ENCODE measurements at places on chromosomes 7 and 10.

DNA sequence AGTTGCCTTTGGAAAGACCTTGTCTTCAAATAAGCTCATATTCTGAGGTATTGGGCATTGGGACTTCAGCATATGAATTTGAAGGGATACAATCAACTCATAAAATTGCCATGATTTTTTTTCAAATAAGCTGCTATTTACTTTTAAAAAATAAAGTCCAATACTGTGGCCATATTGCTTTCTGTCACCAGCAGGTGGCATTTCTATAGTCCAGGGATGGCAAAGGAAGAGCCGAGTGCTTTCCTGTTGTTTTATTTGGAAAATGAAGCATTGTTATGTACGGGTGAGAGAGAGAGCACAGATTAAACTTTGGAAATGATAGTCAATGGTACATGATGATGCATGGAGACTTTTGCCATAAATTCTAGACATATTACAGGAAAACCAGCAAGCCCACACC lies 104.1 kb upstream of the DPP6 start:
- DNase-seq: no peak

DNA sequence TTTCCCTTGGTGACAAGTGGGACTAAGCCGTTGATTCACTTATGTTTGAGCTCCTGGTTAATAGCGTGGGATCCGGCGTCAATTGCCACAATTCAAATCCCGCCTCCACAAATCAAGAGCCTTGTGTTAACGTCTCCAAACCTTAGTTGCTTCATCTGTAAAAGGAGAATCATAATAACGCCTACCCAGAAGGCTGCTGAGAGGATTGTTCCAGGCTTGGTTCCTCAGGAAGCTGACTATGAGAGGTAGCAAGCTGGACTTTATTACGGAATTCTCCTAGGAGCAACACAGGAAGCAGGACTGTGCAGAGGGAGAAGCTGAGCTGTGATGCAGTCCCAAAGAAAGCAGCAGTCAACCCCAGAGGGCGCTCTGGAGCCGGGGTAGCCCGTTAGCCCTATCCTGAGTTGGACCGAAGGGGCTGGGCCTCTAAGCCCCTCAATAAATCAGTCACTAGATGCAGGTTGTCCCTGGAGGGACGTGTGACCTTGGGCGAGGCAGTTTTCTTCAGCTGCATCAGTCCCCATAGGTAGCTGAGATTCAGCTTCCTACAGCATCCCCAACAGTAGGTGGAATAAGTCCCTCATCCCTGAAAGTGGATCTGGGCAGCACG lies 6.9 kb upstream of the BAG3 start:
- DNase-seq: peak; percentile 92

DNA sequence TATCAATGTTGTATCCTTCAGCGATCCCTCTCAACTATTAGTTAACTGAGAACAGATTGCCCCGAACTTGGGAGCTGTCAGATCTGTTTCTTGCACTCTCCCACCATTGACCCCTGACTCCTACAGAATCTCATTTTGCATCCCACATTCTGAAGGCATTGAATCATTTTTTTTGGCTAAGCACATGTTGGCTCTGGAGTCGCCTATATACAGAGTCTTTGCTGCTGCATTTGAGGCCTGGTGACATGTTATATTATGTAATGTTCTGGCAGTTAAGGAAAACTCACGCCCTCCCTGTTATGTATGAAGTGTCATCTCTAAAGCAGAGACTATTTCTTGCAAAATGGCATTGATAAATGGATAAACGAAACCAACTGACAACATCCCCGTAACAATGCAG lies 159.2 kb upstream of the ITGB1 start:
- no peak for DNase-seq

GRCh38 chr7:103346396-103346795 lies 1.0 kb upstream of the PSMC2 start:
- no peak for DNase-seq

GRCh38 chr10:110207805-110208613 lies 604 bp downstream of the MXI1 start:
- peak; percentile 86 for DNase-seq

DNA sequence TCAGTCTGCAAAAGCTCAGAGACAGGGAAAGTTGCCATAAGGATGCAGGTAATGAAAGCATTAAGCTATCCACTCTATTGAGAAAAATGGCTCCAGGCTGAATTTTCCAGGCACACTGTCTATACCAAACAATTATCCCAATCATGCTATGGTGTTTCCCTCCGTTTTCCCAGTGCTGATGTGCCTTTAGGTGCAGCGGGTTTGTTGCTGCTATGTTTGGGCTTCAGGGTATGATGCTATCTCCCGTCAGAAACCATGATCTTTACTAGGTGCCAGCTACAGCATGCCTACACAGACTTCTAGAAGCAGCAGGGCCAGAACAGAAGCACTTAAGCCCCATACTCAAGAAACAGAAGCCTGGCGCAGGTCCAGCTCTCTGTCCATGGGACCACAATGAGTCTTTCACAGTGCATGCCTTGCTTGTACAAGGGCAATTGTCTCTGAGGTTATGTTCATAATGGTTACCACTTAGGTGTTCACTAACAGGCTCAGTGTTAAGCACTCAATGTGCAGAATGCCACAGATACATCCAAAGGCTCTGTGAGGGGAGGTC lies 19.4 kb downstream of the STEAP1B start:
- no peak for DNase-seq

- DNase-seq: no peak
These were observed 5.7 kb downstream of the PON1 start for GRCh38 chr7:95318501-95319100.

GRCh38 chr10:62377966-62378365 lies 3.8 kb downstream of the ZNF365 start:
- no peak for DNase-seq

GRCh38 chr10:112565434-112566053 lies 118.5 kb downstream of the VTI1A start:
- peak; percentile 80 for DNase-seq

GRCh38 chr7:77262316-77262715 lies 62.7 kb upstream of the FGL2 start:
- no peak for DNase-seq

GRCh38 chr10:3526727-3527501 lies 258.1 kb downstream of the KLF6 start:
- no peak for DNase-seq

- DNase-seq: no peak
These were observed 54.2 kb upstream of the TARP start for GRCh38 chr7:38327637-38328036.

DNA sequence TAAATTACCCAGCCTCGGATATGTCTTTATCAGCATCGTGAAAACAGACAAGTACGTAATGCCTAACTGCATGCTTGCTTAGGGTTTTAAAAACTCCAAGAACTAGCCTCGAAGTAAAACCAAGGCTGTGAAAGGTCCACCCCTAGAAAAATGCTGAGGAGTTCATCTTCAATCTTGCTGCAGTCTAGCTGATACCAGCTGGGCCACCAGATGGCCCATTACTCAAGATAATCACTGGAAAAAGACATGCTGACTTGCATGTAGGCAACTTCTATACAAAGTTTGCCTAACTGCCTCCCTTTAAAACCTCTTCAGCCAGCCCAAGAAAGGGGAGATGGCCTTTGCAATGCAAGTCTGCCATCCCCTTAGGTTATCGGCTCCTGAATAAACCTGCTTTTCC lies 614.1 kb downstream of the GALNT17 start:
- DNase-seq: no peak

- DNase-seq: no peak
These were observed 9.3 kb upstream of the AKR1D1 start for GRCh38 chr7:138066954-138067394.

DNA sequence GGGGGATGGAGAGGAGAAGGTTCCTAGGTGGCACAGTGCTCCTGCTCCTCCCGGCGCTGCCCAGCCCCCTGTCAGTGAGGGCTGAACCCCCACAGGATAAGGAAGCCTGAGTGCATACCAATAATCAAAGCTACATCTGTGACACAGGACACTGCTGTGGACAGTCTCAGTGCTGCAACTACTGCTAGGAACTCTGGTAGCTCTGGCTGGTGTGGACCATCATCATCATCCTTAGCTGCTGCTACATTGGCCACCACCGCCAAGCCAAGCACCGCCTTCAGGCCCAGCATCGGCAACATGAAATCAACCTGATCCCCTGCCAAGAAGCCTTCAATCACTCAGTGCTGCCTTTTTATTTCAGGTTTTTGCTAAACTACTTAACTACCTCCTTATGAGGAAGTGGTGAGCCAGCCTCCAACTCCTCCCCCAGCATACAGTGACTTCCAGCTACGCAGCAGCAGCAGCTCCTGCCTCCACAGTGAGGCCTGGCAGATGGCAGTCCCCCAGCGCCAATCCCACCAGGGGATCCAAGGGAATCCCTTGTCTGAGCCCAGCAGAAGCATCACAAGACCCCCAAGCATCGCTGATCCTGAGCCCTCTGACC lies 32.1 kb upstream of the SLC26A4 start:
- DNase-seq: no peak

GRCh38 chr7:142414135-142414534 lies 156.3 kb upstream of the PRSS58 start:
- DNase-seq: no peak

DNA sequence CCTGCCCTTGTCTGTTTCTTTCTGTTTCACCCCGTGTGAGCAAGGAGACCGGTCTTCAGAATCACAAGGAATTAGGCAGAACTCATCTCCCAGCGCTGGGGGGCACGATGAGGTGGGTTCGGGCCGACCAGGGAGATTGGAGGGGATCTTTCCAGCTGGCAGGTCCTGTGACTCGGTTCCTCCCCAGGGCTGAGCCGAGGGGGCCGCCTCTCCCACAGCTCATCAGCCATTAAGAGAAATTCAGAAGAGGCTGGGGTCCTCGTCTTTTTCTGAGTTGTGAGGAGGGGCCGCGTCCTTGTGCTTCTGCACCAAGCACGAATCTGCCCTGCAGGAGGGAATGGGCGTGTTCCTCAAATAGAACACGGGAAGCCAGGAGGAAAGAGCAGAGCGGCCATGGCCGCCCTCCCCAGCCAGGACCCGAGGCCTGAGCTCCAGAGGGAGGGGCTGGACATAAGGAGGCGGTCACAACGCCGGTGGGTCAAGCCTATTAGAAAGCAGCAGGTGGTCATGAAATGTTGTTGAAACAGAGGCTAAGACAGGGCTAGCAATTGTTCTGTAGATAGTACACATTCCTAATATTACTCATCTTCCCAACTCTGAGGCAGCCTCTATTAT lies 125.3 kb downstream of the ADARB2 start:
- DNase-seq: peak; percentile 71

GRCh38 chr7:32103361-32103760 lies 33.2 kb upstream of the PDE1C start:
- no peak for DNase-seq

DNA sequence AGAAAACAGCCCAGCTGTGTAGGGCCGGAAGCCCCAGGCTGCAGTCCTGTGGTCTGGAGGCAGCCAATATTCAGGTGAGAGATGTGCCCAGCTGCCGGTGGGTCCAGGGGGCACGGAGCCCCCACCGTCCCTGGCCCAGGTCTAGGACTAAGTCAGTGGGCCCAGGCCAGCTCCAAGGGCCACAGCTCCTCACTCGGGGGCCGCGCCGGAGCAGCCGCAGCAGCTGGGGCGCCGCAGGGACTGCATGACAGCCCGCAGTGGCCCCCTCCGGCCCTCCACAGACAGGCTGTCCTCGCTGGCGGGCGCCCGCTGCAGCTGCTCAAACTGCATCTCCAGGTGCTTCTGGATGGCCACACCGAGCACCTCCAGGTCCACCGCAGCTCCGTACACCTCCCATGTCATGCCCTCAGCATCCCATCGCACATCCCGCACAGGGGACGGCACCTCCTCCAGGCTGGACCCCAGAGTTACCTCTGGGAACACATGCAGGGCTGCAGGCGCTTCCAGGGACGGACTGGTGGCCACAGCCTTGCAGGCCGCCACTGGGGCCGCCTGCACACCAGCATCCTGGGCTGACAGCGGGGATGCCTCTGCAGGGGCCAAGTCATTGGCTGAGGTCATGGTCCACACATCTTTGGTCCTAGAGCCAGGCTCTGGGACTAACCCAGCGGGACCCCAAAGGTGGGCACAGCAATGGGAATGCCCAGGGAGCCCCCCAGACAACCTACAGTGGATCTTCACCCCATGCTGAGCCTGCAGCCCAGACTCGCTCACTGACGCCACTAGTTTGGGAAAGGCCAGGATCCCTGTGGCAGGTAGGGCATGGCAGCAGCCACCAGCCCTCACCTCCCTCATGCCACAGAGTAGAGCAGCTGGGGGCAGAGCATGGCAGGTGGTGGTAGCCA lies 7.0 kb downstream of the GPRIN2 start:
- peak; percentile 56 for DNase-seq

DNA sequence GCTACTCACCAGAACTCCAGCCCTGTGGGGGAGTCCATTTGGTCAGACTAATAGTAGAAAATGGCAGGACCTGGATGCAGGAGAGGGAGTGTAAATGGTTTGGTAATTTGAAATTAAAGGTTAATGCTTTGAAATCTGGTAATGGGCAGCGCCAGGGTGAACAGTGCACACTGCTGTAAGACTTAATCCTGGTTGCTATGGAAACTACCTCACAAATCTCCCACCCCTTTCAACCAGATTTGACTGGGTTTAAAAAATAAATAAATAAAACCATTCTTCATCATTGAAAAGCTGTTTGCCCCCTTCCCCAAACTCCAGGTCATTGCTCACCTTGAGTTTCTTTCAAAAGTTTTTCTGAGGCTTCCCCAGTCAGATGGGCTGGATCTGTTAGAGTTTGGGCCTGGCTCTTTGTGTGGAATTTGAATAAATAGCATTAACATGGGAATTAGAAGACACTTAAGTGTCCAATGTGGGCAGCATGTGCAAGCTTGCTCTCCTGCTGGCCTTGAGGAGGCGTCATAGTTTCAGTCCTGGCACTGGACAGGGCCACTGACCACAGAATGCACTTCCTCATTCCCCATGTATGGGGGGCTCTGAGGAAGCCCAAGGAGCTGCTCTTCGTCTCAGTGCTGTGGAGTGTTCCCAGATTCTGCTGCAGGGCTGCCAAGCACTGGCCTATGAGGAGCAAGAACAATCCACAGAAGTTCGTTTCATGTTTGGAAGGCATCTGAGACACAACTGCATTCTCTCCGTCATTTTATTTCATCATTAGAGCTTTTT lies 90.7 kb downstream of the LRRC4 start:
- DNase-seq: no peak

- DNase-seq: no peak
These were observed 151.0 kb upstream of the AHR start for GRCh38 chr7:17147409-17147808.

DNA sequence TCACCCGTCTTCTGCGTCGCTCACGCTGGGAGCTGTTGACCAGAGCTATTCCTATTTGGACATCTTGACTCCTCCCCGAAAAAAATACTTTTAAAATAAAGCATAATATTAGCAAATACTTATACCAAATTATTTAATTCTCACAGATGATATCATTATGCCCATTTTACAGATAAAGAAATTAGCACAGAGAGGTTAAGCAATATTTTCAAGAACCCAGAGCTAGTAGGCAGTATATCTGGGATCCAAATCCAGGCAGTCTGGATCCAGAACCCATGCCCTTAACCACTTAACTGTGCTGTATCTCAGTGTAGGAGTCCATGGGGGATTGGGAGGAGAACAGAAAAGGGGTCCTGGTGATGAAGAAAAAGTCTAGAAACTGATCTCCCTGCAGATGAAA lies 6.1 kb downstream of the IQUB start:
- DNase-seq: no peak

DNA sequence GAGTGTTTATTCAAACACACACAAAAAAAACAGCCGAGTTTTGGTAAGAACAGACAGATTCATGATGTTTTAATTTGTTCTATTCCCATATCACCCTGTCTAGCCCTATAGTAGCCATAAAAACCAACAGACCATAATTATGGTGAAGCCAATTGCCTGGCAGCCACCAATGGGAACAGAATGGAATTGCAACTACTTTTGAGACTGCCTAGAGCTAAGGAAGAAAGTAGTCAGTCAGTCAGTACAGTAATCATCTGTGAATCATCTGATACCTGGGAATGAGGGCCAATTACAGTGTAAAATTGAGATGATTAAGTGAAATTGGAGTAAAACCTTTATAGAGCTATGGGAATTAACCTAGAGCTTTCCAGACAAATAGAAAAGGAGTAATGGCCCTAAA lies 952.7 kb upstream of the KCND2 start:
- peak; percentile 46 for DNase-seq

Measured in endodermal cell (in vitro differentiated cells).